ENCODE measurements at places on chromosomes 11 and 22.

GRCh38 chr11:24391167-24391566 is 105.7 kb upstream of the LUZP2 start:
- DNase-seq, result no peak

GRCh38 chr11:100640646-100641045 is 46.4 kb upstream of the ARHGAP42 start:
- DNase-seq, result no peak

DNA sequence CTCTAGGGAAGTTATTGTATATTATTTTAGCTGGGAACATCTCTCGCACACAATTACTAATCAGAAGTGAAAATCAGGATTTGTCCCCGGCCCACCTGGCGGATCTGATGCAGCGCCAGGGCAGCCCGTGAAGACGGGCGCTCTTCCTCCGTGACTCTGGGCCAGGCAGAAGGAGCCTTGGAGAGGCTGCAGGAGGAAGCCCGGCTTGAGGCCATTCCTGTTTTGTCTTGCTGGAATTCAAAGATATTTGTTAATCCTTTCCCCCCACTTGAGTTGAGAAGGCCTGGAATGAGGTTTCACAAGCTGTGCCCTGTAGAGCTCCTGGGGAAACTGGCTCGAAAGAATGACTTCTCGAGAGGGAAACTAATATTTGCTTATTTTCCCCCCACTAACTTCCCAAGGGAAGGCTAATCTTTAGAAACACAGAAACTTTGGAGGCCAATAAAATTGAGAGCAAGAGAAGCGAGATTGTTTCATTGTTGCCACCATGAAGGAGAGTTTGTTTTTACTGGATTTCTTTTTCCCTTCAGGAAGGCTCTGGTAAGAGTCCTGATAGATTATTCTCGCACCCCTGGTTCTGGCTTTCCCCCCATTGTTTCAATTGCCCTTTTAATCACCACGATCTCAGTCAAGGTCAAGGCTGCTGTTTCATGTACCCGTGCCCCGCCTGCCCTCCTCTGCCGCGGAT is 92.8 kb upstream of the SEPTIN5 start:
- DNase-seq, result no peak

GRCh38 chr22:46172522-46173110 is 22.3 kb downstream of the PPARA start:
- no peak for DNase-seq

DNA sequence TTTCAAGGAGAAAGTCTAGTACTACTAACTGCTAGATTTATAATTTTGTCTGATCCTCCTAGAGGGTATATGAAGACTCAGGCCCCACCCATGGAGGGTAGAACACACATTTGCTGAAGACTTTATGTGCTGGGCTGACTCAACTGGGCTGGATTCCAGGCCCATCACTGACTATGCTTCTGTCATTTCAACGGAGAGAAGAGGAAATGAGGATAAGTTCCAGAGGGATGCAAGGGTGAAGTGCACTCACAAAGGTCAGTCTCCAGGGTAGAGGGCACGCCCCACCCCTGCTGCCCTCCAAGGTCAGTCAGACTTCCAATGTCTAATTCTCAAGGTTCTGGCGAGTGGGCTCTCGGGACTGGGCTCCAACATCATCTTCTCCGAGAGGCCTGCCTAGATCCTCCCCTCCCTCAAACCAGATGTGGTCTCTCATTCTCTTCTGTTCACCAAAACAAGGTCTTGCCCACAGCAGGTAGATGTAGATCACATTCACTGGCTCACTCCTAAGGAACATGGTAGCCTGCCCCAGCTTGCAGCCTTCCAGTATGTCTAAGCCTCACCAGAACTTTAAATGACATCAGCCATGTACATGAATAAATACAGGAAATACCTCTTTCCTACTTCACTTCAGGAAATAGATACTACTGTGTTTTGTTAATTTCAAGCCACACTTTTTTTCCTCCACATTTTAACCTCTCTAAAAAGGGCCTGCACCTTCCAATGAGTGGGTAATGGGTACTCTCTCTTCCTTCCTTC is 7.3 kb upstream of the C11orf86 start:
- DNase-seq, result no peak

DNA sequence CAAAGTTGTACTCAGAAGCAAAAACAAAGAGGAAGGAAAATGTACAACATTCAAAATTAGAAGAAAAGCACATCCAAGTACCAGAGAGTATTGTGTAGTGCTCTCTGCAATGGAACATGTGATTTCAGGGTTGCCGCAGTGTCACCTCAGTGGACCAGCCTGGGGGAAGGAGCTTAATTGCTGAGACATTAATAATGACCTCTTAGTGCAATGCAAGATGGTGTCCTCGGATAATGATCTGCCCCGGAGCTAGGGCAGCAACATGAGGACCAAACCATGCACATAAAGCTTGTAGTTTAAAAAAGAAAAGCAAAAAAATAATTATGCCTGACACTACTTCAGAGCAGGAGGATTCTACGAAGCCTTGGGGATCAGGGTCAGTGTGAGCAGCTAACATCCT is 11.3 kb upstream of the JHY start:
- no peak for DNase-seq

DNA sequence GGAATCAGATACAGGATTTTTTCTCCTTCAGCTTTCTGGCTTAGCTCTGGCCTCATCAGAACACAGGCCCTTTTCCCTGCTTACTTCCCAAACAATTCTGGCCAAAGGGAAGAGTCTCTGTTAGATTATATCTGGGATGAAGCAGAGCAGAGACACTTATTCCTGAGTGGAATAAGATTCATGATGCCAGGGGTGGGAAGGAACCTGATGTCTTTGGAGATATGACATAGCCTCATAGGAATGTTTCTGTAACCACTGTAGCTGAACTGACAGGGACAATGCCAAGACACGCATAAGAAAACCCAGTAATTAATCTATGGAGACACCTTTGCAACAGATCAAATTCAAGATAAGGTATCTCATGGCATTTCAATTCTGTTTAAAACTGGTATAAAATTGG is 177.1 kb upstream of the RAG2 start:
- DNase-seq, result no peak

GRCh38 chr11:46666516-46666915 is 33.9 kb downstream of the ARHGAP1 start:
- DNase-seq, result no peak

- no peak for DNase-seq
Measured at GRCh38 chr22:22755778-22756100, 111.3 kb downstream of the GGTLC2 start.

GRCh38 chr11:57353446-57353845 is 15.3 kb downstream of the P2RX3 start:
- DNase-seq, result no peak

DNA sequence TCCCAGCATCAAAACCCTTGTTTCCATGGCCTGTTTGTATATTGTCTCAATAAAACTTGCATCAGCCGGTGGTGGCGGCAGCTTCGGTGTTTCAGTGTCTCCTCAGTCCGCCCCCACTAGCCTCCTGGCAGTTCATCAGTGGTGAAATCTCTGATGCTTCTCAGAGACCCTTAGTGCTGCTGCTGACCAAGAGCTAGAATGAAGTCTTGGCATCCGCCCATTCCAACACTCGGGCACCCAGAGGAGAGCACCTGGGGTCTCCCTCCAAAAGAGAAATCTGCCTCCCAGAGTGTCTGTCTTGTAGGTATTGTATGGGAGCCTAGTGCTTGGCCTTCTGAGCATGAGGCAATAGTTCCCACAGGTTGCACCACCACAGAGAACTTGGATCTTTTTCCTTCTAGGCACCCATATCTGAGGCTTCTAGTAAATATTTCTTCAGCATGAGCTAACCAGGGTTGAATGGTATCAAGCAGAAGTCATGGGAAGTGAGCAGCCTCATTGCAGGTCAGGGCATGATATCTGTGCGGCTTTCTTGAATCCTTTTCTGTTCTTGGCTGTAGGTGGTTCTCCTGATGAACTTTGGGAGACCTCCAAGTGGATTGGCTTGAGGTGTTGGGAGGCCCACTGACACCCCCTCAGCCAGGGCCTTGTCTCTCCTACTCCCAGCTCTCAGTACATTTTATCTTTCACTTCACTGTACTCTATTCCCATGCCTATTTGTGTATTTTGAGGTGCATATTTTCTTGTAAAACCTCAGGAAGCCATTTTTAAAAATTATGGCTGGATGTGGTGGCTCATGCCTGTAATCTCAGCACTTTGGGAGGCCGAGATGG is 13.2 kb upstream of the AIFM3 start:
- DNase-seq, result no peak

- no peak for DNase-seq
Measured at GRCh38 chr11:13169709-13170108, 107.9 kb upstream of the BMAL1 start.

GRCh38 chr11:126212089-126212660 is 593 bp downstream of the FAM118B start:
- no peak for DNase-seq

GRCh38 chr11:23497040-23497439 is 636.8 kb upstream of the CCDC179 start:
- no peak for DNase-seq

DNA sequence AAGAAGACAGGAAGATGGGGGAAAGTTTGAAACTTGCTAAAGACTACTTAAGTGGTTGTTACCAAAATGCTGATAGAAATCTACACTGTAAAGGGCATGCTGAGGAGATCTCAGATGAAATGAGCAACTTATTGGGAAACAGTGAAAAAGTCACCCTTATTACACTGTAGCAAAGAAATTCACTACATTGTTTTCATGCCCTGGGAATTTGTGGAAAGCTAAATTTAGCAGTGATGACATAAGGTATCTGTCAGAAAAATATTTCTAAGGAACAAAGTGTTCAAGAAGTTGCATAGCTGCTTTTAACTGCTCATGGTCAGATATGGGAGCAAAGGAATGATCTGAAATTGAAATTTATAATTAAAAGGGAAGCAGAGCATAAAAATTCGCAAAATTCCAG is 702.4 kb upstream of the LRRC4C start:
- no peak for DNase-seq

DNA sequence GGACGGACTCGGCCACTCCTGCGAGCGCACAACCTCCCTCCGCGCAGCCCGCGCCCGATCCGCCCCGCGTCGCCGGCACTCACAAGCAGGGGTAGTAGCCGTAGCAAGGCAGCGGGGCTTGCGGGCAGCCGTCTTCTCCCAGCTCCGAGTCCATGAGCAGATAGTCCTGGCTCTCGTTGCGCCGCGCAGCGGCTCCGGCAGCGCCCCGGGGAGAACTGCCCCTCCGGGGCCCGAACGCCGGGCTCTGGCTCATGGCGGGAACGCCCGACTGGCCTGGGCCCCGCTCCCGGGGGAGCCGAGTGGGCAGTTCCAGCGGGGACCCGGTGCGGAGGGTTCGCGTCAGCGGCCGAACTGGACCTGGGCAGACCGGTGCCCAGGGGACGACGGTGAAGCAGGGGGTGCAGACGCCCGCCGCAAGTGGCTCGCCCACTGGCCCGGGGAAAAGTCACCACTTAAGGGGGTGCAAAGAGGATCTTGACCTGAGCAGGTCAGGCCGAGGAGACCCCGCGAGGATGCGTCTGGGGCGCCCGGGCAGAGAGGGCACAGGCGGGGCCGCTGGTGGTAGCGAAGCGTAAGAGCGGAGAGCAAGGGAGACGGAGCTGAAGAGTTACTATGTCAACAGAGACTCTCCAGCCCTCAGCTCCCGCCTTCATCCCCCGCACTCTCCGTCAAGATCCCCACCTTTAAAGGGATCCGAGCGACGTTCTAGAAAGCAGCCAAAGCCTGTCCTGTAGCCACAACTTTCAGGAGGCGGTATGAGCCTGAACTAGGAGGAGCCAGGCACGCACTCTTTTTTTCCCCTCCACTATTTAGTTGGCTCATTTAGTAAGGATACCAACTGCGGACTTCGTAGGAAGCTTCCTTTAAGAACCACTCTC is at the start of gene TRPC6:
TRPC6 (minus strand) TSS at position 757 of the 878 bp plus-strand sequence; CDS start at position 253, 504 bp downstream.
- no peak for DNase-seq

GRCh38 chr11:19084661-19085315 is 24.3 kb upstream of the MRGPRX2 start:
- DNase-seq, result no peak

DNA sequence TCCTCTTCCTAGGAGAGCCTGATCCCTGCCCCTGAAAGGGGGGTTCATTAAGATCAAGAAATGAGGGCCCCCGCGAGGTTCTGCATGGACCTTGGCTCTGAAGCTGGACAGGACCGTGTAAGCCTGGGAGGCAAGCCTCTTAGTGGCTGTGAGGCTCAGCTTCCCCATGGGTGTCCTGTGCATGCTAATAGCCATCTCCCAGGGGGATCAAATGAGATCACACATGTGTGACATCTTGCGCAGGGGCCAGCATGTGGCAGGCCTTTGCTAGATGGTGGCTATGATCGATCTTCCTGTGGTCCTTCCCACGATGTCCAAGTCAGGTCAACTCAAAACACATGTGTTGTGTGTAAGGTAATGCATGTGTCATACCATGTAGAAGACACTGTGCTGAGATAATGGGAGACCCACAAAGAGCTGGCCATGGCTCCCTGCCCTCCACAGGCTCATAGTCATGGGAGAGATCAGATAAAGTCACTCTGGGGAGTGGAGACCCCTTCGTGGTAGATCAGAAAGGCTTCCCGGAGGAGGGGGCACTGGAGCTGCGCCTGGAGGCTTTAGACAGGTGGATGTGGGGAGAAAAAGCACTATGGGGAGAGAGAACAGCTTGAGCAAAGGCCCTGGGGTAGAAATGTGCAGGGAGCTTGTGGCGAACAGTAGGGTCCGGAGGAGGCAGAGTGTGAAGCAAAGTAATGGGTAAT is 3.7 kb downstream of the RAC2 start:
- no peak for DNase-seq

All from KG1 (cell line).